Cardiac septum (tissue), 1 donor: ENCODE measurements at places on chromosomes 3 and 15. TPM values are rescaled to one million over a fixed set of nuclear protein-coding genes. Genes with fewer than 3 reads are reported as not detected.

GRCh38 chr3:191686626-191687025, 225.7 kb downstream of the PYDC2 start:
- DNase-seq = no peak

DNA sequence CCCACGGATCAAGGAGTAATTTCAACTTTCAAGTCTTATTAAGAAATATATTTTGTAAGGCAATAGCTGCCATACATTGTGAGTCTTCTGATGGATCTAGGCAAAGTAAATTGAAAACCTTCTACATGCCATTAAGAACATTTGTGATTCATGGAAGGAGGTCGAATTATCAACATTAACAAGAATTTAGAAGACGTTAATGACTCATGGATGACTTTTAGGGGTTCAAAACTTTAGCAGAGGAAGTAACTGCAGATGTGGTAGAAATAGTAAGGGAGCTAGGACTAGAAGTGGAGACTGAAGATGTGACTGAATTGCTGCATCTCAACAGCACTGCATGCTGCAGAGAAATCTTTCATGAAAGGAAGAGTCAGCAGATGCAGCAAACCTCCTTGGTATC, 48.1 kb upstream of the DCUN1D1 start:
- DNase-seq = no peak

GRCh38 chr3:66052721-66053549, 14.2 kb upstream of the MAGI1 start:
- DNase-seq = no peak

DNA sequence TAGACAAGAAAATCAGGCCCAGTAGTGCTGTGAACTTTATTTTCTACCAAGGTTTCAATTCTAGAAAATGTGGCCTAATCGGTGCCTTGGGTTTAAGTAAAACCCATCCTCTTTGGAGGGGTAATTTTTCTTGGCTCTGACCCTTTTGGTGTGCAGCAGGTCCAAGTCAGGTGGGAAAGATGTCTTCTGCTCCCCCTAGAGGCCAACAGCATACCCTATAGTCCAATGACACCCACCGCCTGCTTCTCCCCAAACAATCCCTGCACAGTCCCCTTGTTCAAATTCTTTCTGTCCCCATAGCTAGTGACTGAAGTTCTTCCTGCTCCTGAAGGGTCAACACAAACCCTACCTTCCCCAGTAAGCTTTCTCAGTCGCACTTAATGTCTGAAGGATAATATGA, 261.8 kb upstream of the GOLGA6L4 start:
- DNase-seq = no peak

GRCh38 chr3:57856675-57857074, 100.6 kb downstream of the SLMAP start:
- no peak for DNase-seq

GRCh38 chr15:57922776-57923175, 142.7 kb downstream of the ALDH1A2 start:
- DNase-seq = no peak

- no peak for DNase-seq
Observed at GRCh38 chr15:94019062-94019461, 212.3 kb upstream of the MCTP2 start.

DNA sequence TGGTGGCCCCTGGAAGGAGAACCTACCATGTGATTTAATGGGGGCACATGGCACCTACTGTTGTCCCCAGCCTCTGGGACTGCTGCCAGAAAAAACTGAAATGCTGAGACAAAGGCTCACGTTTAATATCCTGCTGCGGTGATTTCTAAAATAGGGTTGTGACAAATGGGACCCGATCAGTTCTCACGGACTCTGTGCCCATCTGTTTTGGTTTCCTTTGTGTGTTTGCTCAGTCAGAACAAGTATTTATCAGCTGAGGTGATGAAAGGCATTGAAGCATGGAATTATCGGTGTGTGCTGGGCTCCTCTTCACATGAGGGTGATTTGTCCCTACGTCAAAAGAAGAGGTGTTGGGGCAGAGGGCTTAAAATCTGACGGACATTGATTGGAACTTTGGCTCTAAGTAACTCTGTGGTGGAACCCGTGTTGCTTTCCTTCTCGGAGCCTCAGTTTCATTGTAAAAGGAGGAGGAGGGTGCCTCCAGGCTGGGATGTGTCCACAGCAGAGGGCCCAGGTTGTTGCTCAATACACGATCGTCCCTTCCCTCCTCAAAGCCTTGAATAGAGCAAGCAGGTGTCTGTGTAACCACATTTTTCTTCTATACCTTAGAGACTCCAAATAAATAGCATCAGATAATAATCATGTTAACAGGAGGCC, 283.3 kb upstream of the RGMA start:
- DNase-seq = no peak

Gene GOLGA6L7
- total RNA-seq = not detected

Gene CCNB2
- 0.40 TPM for total RNA-seq

Gene KBTBD13
- total RNA-seq = 3.3 TPM

Gene STXBP5L
- total RNA-seq = not detected
